HepG2 (cell line): ENCODE measurements at places on chromosomes 1 and 21. TPM values are rescaled to one million over a fixed set of nuclear protein-coding genes. Genes with fewer than 3 reads are reported as not detected.

DNA sequence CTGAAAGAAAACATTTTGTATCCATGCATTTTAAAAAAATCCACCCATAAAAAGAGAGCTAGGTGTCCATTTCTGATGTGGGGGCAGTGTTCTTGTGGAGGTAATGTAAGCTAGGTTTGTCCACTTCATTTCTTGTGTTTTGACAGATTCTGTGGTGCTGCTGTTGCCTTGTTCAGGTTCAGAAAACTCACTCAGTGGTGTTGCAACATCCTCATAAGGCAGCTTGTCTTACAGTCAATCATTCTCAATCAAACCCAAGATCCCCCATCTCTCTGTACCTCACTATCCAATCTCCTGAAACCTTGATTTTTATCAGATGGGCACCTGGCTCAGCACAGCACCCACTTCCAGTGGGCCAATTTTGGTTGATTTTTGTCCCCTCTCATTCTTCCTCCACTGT lies 94.1 kb downstream of the TENT5C start:
- H3K36me3 ChIP-seq = no peaks in the 10 kb centered on the region
- H3K4me1 ChIP-seq = no peaks in the 10 kb centered on the region
- no peak overlapping the region for H3K4me3 ChIP-seq
- H3K27me3 ChIP-seq = no peaks in the 10 kb centered on the region; the same call in 2 of the 3 replicates

GRCh38 chr1:206770531-206771337 lies at the start of gene IL19:
Gene IL19, plus strand, starts transcription at chr1:206770773. Its CDS starts 65,890 bp downstream, at chr1:206836663.
- no peak for DNase-seq
- H3K36me3 ChIP-seq = no peaks in the 10 kb centered on the region
- H3K27ac ChIP-seq = no peak within 1 kb of the TSS
- no peaks in the 10 kb centered on the region; the same call in 1 of the 2 replicates for H3K27me3 ChIP-seq

ALX3 gene
- total RNA-seq = not detected in 2 replicates

AADACL4 gene
- total RNA-seq = not detected in 2 replicates
